A673 (cell line): ENCODE measurements at places on chromosomes 2 and 18.
A peak's percentile ranks its signal among the peaks of the same experiment; 100 is the strongest.

DNA sequence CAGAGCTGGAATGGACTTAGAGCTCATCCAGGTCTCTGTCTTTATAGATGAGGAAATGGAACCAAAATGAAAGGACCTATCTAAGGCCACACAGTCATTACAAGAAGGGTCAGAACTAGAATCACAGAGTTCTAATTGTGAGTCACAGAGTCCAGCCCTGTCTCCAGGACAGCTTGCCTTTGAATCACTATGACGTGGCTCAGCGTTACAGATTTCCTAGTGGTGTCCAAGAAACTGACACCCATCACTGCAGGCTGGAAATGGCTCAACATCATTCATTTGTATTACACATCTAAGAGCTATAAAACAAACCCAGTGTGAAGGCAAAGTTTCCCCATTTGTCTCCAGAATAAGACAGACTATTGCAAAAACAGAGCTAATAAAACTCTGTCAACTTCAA is 164.3 kb upstream of the SIX2 start:
- DNase-seq: no peak

- peak; percentile 21 for DNase-seq
Observed at GRCh38 chr18:68417826-68418225, 297.1 kb downstream of the TMX3 start.

DNA sequence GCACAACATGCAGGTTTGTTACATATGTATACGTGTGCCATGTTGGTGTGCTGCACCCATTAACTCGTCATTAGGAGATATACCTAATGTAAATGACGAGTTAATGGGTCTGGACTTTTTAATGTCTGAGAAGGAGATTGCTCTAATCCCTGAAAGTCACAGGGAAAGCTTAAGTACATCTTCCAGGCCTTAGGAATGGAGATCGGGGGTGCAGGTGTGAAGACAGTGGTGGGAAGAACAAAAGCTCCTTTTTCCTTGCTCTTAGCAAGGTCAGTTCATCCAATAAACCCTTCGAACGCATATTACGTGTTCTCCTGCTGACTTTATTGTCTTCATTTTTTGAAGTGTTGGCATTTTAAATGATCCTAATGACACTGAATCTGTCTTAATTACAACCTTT is 50.8 kb upstream of the LAMA1 start:
- DNase-seq: no peak

DNA sequence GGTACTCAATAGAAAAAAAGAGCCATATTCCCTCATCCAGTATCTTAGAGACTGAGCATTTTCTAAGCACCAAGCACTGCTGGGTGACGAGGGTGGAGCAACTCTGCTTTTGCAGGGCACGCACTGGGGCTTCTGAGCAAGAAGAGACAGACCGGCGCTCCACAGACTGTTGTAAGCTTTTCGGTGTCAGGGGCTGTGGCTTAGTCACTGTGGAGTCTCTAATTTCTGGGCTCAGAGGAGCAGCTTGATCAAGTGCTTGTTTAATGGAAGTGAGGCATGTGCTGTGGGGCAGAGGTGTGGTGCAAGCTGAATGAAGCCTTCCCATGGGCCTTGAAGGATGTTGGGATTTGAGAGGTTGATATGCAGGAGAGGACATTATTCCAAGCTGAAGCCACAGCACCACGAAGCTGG is 227.1 kb downstream of the MYCN start:
- DNase-seq: no peak

GRCh38 chr2:239156516-239157265 is 244.1 kb downstream of the HDAC4 start:
- no peak for DNase-seq

GRCh38 chr2:226122041-226122440 is 677.6 kb downstream of the IRS1 start:
- peak; percentile 49 for DNase-seq

DNA sequence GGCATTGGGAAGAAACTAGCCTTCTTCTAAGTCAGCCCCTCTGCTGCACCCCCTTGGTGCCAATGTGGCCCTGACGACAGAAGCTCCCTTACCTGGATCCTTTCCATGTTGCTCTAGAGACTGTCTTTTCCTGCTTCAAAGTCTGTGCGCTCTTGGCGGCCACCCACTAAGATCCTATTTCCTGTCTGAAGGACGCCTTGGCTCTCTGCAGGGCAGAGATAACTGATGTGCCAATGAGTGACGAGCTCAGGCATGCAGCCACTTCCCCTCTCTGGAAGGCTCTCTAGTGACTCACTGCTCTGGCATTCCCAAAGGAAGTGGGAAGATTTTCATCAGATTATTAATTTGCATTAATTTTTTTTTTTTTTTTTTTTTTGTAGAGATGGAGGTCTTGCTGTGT is 273.5 kb downstream of the CDH20 start:
- DNase-seq: peak; percentile 99

- DNase-seq: no peak
Observed at GRCh38 chr2:86631846-86632485, 8.3 kb upstream of the RNF103 start.

GRCh38 chr2:157256626-157257025 is 879 bp upstream of the GALNT5 start:
- DNase-seq: no peak

DNA sequence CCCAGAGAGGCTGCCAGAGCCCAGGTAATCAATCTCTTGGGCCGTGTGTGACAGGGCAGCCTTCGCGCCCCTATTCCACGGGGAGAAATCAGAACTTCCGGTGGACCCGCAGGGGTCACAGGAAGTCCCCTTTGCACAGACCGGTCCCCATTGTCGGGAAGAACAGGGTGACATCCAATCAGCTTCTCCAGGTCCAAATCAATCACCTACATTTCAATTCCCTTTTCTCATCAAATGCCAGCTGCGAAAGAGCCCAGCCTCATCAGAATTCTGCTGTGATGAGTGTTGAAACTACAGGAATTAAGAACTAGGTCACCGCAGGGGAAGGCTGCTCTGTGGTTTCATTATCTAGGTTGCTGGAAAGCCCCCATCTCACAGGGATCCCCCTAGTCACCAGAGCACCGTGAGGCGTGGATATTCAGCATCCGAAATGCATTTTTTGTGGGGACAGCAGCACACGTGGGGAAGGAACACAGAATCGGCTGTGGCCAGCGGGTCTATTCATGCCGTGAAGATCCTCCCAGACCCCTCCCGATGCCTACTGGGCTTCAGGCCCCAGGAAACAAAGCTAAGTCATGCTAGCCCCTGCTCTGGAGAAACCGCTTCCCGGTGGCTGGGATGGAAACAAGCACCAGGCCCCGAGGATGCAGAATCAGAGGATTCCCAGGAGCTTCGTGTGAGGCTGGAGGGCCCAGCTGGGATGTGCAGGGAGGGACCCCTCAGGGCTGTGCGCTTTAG is 193.7 kb upstream of the ID2 start:
- no peak for DNase-seq

DNA sequence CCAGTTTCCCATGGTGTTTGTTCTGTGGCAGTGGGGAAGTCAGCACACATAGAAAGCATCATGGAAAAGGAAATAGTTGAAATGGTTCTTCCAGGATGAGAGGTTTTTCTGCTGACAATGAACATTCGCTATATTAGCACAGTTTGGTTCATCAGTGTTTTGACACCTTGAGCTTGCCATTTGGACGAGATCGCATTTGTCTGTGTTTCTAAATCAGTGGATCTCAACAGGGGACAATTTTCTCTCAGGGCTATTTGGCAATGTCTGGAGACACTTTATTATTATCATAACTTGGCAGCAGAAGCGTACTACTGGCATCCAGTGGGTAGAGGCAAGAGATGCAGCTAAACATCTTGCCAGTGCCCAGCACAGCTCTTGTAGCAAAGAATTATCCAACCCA is 74.6 kb downstream of the CD8B2 start:
- no peak for DNase-seq

DNA sequence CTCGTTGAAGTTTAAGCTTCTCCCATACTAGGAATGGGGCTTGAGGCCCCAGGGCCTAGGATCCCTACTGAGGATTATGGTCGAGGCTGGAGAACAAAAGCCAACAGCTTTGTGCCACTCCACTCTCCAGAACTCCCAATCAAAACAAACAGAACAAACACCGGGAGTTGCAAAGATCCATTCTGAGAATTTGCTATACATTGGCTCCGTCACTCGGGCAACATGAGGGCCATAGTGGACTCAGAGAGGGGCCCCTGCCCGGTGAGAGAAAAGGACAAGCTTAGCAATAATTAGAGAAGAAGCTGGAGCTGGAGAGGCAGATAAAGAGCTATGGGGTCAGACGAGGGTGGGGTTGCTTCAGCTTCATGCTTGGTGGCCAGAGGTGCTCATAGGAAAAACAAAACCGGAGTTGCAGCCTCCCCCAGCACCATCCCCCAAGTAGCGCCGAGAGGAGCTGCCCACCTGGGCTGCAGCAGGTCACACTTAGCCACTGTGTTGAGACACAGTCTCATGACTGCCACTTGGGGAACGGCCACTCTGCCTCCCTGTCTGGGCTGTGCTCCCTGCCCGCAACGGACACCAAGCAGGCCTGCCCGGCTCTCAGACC is 142.3 kb upstream of the HAAO start:
- no peak for DNase-seq

- DNase-seq: no peak
Observed at GRCh38 chr2:146228466-146229058, 1616.3 kb upstream of the ACVR2A start.

DNA sequence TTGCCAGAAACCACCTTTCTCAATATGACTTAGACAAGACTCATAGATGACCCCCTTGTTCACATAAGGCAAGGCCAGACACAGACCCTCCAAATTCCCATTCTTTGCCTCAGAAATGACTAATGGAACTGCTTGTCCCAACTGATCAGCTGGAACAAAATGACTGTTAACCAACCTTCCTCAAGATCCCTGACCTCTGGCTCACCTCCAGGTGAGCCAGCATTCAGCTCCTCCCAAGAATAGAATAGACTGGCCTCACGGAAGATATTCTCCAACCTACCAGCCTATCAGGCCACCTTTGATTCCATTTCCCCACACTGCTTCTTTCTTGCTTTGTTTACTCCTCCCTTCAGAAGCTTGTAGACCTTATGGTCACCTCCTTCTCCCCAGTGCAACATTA is 195.7 kb upstream of the VWC2L start:
- DNase-seq: no peak

DNA sequence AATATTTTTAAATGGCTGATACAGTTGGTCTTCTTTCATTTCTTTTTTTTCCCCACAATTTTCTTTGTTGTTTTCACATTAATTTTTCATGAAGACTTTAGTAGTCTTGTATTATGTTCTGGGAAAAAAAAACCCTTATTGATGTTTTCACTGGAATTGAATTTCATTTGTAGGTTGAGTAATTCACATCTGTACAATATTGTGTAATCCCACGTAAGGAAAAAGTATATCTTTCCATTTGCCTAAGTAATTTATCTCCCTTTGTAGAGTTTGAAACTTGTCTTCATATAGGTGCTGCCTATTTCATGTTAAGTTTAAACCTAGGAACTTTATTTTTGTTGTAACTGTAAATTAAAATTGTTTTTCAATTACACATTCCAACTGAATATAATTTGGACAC is 2.0 kb downstream of the DNAJC27 start:
- no peak for DNase-seq

DNA sequence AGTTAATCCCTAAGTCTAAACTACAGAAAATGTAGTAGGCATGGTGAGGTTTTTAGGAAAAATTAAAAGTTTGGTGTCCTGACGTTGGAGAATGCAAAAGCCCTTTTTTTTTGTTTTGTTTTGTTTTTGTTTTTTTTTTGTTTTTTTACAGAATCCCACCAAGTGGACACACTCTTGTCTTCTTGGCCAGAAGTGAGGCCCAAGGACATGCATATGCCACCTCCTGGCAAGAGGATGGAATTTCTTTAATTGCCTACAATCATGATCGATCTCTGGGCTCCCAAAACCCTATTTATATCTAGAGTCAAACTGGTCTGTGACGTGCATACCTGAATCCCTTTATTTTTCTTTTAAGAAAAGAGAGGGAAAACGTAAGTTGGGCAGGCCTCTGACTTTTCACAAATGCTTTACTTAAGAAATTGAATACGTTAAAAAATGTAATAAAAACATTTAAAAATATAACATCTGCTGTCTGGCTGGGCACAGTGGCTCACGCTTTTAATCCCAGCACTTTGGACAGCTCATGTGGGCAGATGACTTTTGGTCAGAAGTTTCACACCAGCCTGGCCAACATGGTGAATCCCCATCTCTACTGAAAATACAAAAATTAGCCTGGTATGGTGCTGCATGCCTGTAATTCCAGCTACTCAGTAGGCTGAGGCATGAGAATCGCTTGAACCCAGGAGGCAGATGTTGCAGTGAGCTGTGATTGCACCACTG is 502.7 kb downstream of the CBLN2 start:
- no peak for DNase-seq

GRCh38 chr2:98507891-98508708 is 63.4 kb downstream of the INPP4A start:
- DNase-seq: no peak

DNA sequence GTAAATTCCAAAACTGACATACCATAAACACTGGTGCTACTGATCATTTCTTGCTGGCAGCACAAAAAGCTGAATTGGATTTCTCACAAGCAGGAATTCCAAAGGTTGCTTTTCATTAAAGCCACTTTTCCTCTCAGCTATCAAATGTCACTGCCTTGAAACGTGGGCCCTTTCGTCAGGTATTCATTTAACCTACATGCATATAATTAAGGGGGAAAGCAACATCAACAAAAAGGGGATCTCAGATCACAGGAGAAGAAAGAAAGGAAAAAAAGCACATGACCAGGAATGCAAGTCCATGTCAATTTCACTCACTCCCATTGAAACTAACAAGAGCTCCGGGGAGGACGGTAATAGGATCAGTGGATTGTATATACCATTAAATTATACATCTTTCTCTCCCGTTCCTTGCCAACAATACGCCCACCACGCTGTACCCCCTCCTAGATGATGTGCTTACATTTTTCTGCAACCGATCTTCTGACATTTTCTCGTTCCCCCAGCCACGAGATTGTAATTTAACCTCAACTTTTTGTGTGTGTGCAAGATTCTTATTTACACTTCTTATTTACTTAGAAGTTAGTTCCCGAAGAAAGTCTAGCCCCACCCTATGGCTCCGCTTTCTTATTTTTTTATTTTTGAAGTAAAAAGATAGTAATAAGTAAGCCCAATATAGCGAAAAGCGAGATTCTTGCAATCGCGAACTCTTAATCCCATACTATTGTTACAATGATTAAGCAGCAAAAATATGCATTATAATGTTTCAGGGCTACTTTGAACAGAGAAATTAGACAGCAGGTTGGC is 725 bp downstream of the FIGN start:
- DNase-seq: no peak

GRCh38 chr2:168180483-168180882 is 66.9 kb downstream of the STK39 start:
- no peak for DNase-seq

DNA sequence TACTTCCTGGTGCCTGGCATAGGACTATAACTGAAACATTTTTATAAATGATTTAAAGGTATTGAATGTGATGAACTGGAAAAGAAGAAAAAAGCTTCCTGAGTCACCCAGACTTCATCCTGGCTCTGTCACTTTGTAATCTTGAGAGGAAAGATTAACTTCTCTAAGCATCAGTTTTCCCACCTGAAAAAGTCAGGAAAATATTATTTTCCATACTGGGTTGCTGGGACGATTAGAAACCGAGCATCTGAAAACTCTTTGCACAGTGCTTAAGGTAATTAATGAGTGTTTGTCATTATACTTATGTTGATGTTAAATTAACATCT is 71.8 kb downstream of the FMNL2 start:
- DNase-seq: no peak
